A549 treated with Hydrocortisone at 1 μM for 4 hours (cell line): ENCODE measurements at places on chromosomes 7 and 10. TPM values are rescaled to one million over a fixed set of nuclear protein-coding genes. Genes with fewer than 3 reads are reported as not detected.

The TMEM72 gene
- total RNA-seq = not detected in 5 replicates

The ADO gene
- 17.3 to 21.9 TPM (median 20.8 TPM) in 5 replicates for total RNA-seq

The OR2A12 gene
- total RNA-seq = not detected in 5 replicates

The PBLD gene
- 2.6 to 4.0 TPM (median 3.3 TPM) in 5 replicates for total RNA-seq

The ELFN1 gene
- total RNA-seq = 0.28 to 0.43 TPM (median 0.37 TPM) in 5 replicates
